ENCODE measurements at places on chromosomes 3 and 15.

DNA sequence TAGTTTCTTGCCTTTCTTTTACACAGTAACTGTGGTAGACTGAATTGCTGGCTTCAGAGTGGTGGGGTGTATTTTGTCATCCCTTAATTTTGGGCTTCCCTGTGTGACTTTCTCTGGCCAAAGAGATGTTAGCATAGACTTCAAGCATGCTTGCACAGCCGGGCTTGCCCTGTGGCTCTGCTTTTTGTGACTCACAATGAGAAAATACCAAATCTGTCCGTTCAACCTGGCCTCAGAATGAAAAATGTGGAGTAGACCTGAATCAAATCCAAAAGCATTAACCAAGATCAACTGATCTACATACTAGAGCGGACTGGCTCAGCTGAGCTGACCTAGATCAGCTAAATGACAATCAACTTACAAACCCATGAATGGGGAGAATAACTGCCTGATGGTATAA is 51.4 kb downstream of the PLAAT1 start:
- no peak for DNase-seq

GRCh38 chr3:190359813-190360212 is 28.1 kb upstream of the CLDN16 start:
- no peak for DNase-seq

GRCh38 chr15:42130246-42130986 is 26.0 kb downstream of the PLA2G4F start:
- DNase-seq: no peak

- no peak for DNase-seq
Measured at GRCh38 chr3:149476225-149476624, 1.7 kb downstream of the TM4SF4 start.

DNA sequence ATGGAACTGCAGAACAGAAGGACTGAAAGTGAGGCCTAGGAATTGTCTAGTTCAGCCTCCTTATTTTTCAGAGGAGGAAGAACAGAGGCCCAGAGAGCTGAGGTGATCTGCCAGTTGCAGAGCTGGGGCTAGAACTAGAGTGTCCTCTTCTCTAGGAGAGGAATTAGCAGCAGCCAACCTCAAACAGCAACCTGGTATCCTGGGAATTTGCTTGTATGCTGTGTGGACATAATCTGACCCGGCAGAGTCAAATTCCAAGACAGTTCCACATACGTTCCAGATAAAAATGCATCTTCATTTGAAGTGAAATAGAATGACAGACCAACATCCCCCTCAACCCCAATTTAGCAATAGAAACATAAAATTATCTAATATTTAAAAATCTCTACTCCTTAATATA is 13.5 kb upstream of the TSC22D2 start:
- no peak for DNase-seq

- DNase-seq: no peak
Measured at GRCh38 chr3:113630956-113631542, 65.4 kb downstream of the USF3 start.

- no peak for DNase-seq
Measured at GRCh38 chr3:104397713-104398112, 969.0 kb upstream of the ALCAM start.

GRCh38 chr15:69457304-69458280 is 5.0 kb downstream of the RPLP1 start:
- DNase-seq: no peak
